ENCODE measurements at places on chromosomes 4 and X.

DNA sequence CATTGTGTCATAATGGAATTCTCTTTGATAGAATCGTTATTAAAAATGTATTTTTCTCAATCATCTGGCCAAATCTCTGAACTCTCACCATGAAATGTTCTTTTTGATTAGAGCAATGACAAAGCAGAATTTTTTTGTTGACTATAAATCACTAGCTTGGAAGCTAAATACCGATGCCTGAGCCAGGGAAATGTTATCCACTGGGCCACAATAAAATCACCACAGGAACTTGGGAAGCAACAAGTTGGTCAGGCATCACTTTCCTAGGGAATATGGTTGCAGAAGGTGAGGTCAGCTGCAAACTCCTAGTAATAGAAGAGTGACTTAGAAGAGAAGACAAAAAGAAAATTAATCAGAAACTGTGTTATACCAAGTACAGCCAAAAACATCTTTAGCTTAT, 60.6 kb upstream of the CFAP47 start:
- DNase-seq: no peak

DNA sequence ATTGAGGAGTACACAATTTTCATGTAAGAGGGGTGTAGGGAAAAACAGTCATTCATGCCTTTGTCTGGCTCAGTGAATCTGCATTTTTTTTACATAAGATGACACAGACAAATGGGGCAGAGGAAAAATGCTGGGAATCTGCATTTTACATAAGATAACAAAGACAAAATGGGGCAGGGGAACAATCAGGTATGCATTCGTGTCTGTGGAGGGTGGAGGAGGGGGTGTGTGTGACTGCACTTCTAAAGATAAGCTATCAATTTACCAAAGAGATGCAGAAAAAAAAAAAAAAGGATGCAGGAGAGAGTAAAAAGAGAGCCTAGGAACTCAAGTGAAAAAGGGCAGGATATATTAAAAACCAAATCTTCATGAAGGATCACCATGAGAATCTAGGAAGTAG, 637.4 kb downstream of the ZNF674 start:
- DNase-seq: no peak

- no peak for DNase-seq
Measured at GRCh38 chrX:21799767-21800166, 39.6 kb upstream of the MBTPS2 start.

- DNase-seq: no peak
Measured at GRCh38 chrX:37454537-37455285, 105.5 kb downstream of the PRRG1 start.

DNA sequence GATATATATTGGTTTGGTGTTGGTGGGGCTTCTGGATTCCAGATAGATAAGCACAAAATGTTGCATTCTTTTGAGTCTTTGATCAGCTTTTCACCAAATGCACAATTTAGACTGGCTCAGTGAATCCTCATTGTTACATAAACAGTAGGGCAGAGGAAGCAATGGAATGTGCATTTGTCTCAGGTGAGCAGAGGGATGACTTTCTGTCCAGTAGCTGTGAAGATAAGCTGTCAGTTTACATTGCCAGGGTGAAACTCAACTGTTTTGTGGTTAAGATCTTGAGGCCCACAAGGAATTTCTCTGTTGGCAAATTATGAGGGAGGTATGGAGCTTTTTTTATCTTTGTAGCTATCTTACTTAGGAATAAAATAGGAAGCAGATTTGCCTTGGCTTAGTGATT, 168.0 kb downstream of the GALNTL6 start:
- DNase-seq: no peak

- no peak for DNase-seq
Measured at GRCh38 chrX:30060718-30061117, 154.6 kb upstream of the MAGEB2 start.

- DNase-seq: no peak
Measured at GRCh38 chr4:8506373-8507195, 66.0 kb downstream of the TRMT44 start.

DNA sequence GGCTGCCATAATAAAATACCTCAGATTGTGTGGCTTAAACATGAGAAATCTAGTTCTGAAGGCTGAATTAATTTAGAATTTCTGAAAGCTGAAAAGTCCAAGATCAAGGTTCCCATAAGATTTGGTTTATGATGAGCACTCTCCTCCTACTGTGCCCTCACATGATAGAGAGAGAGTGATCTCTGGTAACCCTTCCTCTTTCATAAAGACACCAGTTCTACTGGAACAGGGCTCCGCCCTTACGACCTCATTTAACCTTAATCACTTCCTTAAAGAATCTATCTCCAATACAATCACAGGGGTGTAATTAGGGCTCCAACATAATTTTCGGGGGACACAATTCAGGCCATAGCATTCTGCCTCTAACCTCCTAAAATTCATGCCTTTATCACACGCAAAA, 194.0 kb upstream of the MAB21L2 start:
- no peak for DNase-seq

- no peak for DNase-seq
Measured at GRCh38 chrX:97260679-97261078, 377.0 kb downstream of the RPA4 start.

Measured in cortex of kidney (tissue), 1 donor.